ENCODE measurements at places on chromosomes 1 and 21.

DNA sequence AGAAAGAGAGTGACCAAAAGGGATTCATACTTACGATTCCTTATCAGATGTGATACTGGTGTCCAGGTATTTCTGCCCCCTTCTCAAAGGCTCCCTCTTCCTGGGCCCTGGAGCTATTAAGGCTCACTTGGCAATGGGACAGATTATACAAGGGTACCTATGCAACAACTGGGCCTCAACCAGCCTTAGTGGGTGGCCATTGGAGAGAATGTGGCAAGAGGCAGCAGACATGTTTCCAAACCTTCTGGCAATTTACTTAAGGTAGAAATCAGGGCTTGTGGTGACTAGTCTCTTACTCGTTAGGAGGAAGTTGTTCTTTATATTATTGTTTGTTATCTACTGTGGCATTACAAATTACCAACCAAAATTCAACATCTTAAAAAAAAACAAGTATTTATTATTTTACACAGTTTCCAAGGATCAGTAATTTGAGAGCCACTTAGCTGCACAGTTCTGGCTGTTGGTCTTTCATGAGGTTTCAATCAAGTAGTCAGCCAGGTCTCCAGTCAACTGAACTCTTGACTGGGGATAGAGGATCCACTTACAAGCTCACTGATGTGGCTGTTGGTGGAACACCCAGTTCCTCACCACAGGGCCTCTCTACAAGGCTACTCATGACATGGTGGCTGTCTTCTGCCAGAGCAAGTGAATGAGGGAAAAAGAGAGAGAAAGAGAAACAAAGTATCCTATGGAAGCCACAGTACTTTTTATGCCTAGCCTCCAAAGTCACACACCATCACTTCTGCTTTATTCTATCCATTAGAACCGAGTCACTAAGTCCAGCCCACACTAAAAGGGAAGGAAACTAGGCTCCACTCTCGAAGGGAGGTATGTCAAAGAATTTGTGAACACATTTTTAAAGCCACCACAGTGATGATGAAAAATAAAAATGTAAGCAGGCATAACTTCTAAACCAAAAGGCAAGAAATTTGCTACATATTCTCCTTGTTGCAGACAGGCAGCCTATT lies 10.7 kb downstream of the ZNF648 start:
- no peak for DNase-seq

- DNase-seq: peak; percentile 64
Measured at GRCh38 chr1:84365225-84366221, 32.8 kb upstream of the DNASE2B start.

DNA sequence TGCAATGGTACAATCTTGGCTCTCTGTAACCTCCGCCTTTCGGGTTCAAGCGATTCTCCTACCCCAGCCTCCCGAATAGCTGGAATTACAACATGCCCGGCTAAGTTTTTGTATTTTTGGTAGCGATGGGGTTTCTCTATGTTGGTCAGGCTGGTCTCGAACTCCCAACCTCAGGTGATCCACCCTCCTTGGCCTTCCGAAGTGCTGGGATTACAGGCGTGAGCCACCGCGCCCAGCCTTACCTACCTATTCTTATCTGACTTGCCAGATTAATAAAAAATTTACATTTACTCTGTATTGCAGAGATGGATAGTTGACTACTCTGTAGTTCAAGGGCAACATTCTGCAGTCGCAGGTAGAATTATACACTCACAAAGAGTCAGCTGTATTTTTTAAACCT lies 359.6 kb downstream of the KCTD3 start:
- DNase-seq: no peak

DNA sequence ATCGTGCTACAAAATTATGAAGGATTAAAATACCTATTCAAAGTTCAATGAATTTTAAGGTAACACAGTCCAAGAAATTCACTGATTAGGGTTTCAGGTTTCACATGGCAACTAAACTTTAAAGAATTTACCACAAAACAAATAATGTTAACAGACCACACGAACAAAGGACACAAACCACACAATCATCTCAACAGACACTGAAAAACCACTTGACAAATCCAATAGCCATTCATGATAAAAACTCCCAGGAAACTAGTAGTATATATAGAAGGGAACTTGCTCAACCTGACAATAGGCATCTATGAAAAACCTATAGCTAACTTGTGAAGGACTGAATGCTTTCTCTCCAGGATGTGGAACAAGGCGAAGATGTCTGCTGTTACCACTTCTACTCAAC lies 21.1 kb upstream of the SH2D5 start:
- DNase-seq: no peak

DNA sequence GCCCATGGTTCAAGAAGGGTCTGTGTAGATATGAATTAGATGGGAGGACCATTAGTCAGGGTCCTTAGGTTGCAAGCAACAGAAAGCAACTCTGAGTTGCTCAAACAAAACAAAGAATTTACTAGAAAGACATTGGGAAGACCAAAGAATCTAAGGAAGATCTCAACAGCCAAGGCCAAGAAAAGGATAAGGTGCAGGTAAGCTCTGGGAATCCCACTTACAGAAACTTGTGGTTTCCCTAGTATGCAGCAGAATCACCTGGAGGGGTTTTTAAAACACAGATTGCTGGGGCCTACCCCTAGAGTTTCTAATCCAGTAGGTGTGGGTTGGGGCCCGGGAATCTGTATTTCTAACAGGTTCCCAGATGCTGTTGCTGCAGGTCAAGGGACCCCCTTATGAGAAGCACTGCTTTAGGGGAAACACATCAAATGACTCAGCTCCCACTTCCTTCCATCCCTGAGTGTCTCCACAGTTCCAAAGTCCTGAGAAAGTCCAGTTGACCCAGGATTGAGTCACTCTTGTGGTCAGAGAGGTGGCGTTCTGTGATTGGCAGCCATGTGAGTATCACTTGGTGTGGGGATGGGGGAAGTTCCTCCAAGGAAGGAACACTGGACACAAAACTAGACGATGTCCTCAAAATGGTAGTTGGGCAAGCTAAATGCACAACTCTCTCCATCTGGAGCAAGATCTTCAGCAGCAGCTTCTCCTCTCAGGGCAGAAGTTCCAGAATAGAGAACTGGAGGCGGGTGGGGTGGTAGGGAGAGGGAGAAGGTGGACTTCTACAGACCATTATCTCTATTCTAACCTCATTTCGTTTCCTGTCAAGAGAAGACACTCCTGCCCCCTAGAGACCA lies 24.2 kb upstream of the EYA3 start:
- DNase-seq: peak; percentile 60

DNA sequence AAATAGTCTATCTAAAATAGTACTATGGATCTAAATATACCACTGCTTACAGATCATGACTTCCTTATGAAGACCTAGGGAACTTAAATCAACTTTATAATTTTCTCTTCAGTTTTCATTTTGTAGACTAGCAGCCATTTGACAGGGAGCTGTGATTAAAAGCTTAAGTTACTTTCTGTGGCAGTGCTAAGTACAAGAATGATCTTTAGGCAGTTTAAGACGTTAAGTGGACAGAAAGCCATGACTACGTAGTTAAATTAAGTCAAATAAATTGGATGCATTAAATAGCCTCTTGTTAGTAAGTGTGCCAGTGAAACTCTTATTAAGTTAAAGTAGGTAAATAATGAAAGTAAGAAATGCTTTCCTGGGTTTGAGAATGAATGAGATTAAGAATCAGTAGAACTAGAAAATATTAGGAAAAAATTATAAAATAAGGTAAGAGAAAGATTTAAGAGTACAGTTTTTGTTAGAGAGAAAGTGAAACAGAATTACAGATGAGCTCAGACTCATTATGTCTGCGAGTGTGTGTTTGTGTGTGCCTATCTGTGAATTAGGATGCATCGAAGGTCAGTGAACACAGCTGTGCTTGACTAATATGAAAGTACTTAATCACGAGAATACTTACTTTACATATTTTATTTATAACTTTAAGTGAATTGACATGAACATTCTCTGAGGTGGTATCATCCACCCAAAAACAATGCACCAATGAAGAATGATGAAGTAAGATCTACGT lies 336.9 kb downstream of the KCNT2 start:
- no peak for DNase-seq

DNA sequence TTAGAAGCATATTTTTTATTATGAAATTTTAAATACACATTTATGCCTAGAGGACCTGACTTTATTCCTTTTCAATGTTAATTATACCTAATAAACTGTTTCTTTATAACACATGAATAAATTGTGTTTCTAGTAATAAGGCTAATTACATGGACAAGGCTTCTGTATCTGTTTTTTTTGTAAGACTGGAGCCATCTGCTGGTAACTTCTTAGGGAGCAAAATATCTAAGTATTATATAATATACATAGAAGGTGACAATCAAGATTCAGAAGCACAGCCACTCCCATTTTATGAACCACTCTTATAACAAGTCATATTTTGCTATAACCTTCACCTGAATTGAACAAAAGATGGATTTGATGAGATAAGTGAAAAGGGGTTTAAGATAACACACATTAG lies 84.2 kb downstream of the LBR start:
- no peak for DNase-seq

GRCh38 chr1:97396463-97396862 lies 524.4 kb downstream of the DPYD start:
- DNase-seq: no peak

DNA sequence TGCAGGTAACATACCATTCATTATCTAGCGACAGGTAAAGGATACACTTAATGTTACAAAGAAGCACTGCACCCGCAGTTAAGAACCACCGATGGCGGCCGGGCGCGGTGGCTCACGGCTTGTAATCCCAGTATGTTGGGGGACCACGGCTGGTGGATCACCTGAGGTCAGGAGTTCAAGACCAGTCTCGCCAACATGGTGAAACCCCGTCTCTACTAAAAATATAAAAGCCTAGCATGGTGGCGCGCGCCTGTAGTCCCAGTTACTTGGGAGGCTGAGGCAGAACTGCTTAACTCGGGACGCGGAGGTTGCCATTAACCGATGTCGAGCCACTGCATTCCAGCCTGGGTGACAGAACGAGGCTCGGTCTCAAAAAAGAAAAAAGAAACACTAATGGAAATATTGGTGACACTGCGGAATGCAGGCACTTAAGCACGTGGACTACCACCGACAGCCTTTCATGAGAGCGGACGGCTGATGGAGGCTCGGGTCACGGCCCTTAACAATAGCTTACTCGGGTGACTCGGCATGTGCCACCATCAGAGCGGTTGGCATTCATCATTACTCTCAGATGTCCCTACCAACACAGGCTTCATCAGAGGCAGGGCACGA lies 542 bp downstream of the GAS5 start:
- no peak for DNase-seq

All from hepatic stellate cell (primary cell).